ENCODE measurements at places on chromosomes 6 and 20.
A peak's percentile ranks its signal among the peaks of the same experiment; 100 is the strongest.

- DNase-seq, result no peak
Measured at GRCh38 chr6:96301023-96301422, 220.6 kb upstream of the UFL1 start.

- DNase-seq, result no peak
Measured at GRCh38 chr6:13903364-13903763, 21.4 kb upstream of the RNF182 start.

DNA sequence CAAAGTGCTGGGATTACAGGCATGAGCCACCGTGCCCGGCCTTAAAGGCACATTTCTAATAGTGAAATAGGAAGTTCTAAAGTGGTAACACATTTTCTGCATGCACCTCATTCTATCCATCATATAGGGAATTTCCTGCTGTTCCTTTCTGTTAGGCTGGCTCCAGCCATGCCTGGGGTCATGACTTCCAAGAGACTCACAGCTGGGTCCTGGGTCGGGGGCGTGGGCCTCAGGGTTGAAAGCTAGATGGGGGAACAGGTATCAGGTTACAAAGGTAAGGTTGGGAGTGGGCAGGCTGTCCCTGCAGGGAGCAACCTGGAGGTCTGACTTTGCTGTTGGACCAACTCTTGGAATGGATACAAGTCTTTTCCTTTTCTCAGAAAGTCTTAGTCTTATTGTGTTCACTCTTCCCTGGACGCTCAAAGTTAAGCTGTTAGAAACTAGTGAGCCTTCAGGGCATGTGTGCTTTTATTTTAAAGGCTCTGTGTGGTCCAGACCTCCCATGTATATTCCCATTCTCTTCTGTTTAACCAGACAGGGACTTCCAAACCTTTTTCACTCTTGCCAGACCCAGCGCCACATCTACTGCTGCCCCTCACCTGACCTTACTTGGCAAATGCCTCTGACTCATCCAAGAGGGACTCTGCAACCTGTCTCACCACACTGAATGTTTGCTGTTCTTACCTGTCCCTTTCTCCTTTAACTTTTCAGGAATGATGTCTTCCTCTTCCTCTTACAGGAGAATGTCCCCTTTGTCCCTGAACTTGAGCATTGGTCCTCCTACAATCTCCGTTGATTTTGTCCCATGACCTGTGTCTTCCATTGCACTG is 64.4 kb downstream of the TMEM170B start:
- DNase-seq, result no peak

DNA sequence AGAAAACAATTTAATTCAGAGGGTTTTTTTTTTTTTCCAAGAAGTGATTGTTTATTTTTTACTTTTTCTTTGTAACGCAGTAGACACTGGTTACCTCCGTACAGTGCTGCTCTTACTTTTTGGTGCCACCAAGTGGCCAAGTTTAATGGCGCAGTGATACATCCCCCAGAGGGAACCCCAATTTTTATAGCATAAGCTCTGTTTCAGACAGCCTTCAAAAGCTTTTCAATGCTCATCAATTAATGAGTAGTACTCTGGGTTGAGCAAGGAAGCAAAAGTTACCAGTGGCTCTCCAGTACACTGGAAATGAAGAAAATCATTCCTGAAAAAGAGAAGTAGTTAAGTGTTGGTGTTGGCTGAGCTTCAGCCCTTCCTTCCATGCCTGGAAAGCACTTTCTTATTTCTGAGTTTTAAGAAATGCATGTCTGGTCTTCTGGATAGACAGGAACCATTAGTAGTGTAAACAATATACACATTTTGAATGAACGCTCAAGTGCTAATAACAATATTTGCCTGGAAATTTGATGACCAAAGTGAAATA is 129.1 kb upstream of the SMLR1 start:
- DNase-seq, result peak; percentile 55

DNA sequence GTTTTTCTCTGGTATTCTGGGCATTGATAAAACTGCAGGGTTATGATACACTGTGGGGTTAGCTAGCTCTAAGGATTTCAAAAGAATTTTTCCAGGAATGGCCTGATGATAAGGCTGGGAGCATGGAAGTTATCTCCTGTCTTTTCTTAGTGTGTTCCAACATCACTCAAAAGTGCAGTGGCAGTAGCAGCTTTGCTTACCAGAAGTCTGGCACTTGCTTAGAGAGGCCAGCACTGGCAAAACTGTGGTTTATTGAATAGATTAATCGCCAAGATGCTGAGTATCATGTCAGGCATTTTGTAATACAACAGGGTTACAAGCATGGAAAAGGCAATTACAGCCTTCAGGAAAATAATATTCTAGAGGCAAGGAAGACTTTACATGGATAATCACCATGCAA is 719.5 kb upstream of the GJE1 start:
- no peak for DNase-seq

DNA sequence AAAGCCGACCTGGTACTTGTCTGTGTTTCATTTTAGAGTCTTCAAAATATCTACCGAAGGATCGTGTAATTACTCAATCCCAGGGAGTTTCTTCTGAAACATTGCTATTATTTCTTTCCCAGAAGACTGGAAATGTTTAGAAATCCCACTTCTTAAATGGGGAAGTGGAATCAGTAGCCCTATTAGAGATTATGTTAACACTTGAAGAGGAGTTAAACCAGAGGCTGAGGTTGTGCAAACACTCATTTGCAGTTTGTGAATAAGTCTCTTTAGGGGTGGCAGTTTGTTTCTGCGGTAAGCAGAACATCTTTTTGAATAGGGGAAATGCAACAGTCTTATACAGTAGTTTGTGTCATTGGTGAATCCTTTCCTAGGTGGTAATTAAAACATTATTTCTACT is 21.3 kb downstream of the DSP start:
- DNase-seq, result no peak

Measured in muscle of leg (tissue), 16 donors.